Metanephros (tissue), 2 donors: ENCODE measurements at places on chromosomes 1 and 21. TPM values are rescaled to one million over a fixed set of nuclear protein-coding genes. Genes with fewer than 3 reads are reported as not detected.

Gene HEATR1
- 33.2 TPM for total RNA-seq

Gene ALG14
- 4.3 TPM for total RNA-seq

Gene TCHHL1
- total RNA-seq = not detected

Gene TRAF3IP3
- 4.3 TPM for total RNA-seq

Gene ADAMTS5
- 36.7 TPM for total RNA-seq

Gene MTARC1
- 12.9 TPM for total RNA-seq

Gene APP
- 507 TPM for total RNA-seq

Gene C8A
- total RNA-seq = not detected
